ENCODE measurements at places on chromosomes 2 and 18. TPM values are rescaled to one million over a fixed set of nuclear protein-coding genes. Genes with fewer than 3 reads are reported as not detected.

GRCh38 chr2:241885946-241886643 lies 16.6 kb downstream of the RTP5 start:
- H3K27me3 ChIP-seq, result no peaks in the 10 kb centered on the region
- H3K4me1 ChIP-seq, result peaks cover 18% of the 10 kb centered on the region

The TMEM163 gene
- total RNA-seq, result 1.4 TPM

DNA sequence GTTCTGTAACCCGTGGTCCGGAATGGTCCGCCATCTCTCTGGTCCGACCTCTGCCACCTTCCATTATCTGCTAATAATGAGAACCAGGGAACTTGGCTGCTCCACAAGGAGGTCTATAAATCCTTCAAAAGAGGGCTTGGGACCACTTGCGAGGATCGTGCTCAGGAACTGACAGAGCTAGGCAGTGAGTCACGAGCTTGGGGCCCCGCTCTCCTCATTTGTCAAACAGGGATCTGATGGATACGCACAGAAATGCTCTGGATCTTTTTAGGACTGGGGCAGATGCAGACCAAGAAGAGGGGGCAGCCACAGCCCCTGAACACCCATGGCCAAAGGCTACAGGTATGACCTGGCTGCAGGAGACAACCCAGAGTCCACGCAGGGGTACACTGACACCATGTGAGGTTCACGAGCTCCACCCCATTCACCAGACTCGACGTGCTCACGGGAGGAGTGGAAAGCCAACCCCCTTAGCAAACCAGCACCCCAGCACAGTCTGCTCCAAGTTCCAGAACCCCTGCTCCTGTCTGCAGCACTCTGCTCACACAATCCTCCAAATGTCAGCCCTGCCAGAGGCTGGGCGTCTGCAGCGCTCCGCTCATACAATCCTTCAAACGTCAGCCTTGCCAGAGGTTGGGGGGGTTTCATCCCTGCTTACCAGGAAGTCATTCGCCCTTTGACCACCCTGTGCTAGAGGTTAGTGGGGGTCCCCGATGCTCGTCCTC lies 45.8 kb downstream of the ANO7 start:
- H3K27me3 ChIP-seq, result no peaks in the 10 kb centered on the region
- H3K27ac ChIP-seq, result no peak overlapping the region
- no peaks in the 10 kb centered on the region for H3K4me1 ChIP-seq
- H3K4me3 ChIP-seq, result no peak overlapping the region

DNA sequence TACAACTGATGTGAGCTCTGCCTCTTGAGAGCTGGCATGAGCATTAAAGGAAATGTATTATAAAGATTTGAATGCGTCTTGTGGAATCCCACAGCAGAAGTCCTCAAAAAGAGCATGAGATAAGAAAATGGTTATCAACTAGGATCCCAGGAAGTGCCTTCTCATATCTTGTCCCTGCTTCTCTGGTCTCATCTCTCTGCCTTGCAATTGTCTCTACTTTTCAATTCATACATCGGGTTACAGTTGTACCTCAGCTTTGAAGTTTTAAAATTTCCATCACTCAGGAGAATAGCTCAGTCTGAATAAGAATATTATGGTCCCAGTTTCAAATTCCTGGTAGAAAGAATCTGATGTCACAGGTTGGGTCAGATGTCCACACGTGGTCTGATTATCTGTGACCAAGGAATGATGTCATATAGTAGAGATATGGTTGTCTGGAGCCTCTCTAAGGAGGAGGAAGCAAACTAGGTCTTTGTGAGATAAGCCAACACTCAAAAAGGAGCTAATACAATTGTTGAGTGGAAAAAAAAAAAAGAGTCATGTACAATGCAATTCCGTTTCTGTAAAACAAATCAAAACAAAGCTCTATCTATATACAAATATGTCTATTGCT lies 21.7 kb upstream of the CCDC88A start:
- no peak overlapping the region for H3K4me3 ChIP-seq
- H3K27me3 ChIP-seq, result no peaks in the 10 kb centered on the region
- no peak overlapping the region for H3K27ac ChIP-seq
- H3K4me1 ChIP-seq, result no peaks in the 10 kb centered on the region

DNA sequence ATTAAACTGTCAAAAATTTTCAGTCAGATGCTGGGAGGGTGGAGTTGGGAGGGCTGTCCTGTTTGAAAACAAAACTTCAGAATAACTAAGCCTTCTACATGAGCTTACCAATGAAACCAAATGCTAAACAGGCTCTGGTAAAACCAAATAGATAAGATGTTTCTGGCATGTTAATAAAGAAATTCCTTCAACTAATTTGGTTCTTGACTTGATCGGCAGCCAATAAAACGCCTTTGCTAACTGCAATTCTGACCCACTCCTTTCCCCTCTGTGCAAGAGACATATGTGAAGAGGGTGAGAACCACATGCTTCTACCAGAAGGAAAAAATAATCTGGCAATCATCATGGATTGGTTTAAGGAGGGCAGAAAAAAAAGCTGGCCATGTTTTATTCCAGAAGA lies 20.9 kb downstream of the MAP4K3 start:
- H3K36me3 ChIP-seq, result no peaks in the 10 kb centered on the region
- no peak overlapping the region for H3K4me3 ChIP-seq
- no peaks in the 10 kb centered on the region for H3K27me3 ChIP-seq
- no peak for DNase-seq
- no peak overlapping the region for H3K27ac ChIP-seq
- peaks cover 66% of the 10 kb centered on the region for H3K4me1 ChIP-seq

The ABCG5 gene
- not detected for total RNA-seq

DNA sequence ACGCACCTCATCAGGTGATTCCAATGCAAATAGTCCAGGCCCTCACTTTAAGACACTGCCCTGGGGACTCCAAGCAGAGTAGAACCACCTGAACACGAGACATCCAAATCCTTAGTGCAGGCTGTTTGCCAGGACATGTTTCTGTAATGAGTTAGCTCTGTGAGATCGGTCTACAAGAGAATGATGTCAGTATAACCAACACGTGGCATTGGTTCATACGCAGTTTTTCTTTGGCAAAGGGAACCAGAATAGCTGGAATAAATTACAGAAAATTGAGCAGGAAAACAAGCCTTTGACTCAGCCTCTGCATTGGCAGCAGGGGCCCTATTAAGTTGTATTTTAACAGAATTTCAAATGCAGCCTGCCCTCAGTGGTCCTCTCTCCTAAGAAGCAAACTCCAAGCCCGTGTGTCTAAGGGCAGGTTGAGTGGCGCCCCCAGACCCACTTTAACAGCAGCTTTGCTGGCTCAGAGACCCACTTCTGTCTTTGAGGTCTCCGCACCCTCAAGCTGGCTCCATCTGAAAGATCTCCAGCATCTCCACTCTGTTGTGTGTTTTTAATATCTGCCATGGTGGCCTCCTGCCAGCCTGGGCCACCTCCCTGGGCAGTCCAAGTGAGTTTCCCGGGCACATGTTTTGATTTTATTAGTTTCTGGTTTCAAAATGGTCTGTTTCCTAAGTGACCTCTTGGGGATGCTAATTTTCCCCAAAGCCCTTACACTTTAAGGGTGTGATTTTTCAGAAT lies 61.3 kb downstream of the ALPK2 start:
- H3K27me3 ChIP-seq, result no peaks in the 10 kb centered on the region
- peak overlapping the region; percentile 67 for H3K27ac ChIP-seq
- H3K4me1 ChIP-seq, result peaks cover 25% of the 10 kb centered on the region
- peak; percentile 46 for DNase-seq
- H3K36me3 ChIP-seq, result no peaks in the 10 kb centered on the region
- no peak overlapping the region for H3K4me3 ChIP-seq

DNA sequence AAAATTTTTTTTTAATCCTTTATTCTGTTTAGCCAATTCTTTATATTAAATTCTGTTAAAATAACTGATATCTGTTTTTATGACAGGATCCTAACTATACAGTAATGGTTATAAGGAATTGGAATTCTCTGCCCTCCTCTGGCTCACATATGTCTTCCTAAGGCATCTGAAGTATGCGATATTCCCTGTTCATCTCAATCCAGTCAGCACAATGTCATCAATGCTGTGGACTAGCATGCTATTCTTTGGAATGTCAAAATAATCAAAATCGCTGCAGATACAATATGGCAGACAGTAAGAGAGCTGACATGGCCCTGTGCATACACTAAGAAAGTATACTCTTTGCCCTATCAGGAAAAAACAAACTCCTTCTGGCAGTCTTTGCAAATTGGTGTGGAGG lies 107.6 kb downstream of the AP1S3 start:
- DNase-seq, result no peak
- no peaks in the 10 kb centered on the region for H3K27me3 ChIP-seq
- H3K36me3 ChIP-seq, result no peaks in the 10 kb centered on the region
- H3K4me3 ChIP-seq, result no peak overlapping the region
- no peak overlapping the region for H3K27ac ChIP-seq

GRCh38 chr2:195734395-195734794 lies 77.4 kb downstream of the SLC39A10 start:
- H3K4me3 ChIP-seq, result no peak overlapping the region
- no peak overlapping the region for H3K27ac ChIP-seq
- no peaks in the 10 kb centered on the region for H3K27me3 ChIP-seq
- no peaks in the 10 kb centered on the region for H3K4me1 ChIP-seq
- peaks cover 56% of the 10 kb centered on the region for H3K36me3 ChIP-seq

The MC2R gene
- total RNA-seq, result not detected

DNA sequence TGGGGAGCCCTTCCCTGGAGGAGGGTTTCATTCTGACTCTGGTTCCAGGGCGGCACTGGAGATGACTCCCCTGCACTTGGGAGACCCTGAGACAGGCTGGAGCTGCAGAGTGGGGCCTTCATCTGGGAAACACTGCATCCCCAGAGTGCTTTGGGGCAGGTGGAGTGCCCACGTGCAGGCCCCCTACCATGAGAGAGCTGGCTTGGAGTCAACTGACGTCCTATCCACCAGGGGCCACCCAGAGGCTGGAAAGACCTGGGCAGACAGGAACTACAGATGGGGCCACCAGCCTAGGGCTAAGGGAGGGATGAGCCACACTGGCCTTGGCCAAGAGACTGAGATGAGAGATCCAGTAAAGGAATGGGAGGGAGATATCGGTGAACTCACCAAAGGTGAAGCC lies 153.8 kb downstream of the ASB1 start:
- no peak overlapping the region for H3K27ac ChIP-seq
- no peak for DNase-seq
- no peak overlapping the region for H3K4me3 ChIP-seq
- H3K27me3 ChIP-seq, result no peaks in the 10 kb centered on the region

The COL4A4 gene
- 5.1 TPM for total RNA-seq

The HOXD13 gene
- not detected for total RNA-seq

The HRH4 gene
- not detected for total RNA-seq

DNA sequence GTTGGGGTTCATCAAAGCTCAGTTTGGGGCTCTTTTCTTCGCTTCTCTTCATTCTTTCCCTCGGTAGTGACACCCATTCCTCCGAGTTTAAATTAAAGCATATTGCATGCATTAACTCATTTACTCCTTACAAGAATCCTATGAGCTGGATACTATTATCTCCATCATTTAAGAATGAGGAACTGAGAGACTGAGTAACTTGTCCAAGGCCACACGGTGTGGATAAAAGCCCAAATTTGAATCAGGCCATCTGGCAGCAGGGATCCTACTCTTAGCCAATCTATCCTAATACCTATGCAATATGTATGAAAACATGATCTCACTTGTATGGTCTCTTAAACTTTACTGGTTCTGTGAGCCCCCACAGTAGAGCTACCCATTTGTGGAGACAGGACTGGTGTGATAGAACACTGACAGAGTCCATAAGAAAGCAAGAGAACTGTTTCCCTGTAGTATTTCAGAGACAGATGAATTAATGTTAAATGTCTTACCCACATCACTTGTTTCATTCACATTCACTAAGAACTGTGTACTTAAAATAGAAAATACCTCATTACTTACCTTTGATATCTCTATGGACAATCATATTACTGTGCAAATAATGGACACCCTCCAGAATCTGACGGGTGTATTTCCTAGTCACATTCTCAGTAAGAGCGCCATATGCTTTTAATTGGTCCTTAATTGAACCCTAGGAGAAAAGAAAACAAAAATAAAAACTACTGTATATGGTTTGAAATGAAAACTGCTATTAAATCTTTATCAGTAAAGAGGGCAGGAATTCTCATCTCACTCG lies 20.4 kb upstream of the ERCC3 start:
- no peak for DNase-seq
- peaks cover 98% of the 10 kb centered on the region for H3K36me3 ChIP-seq
- H3K27me3 ChIP-seq, result no peaks in the 10 kb centered on the region
- H3K4me3 ChIP-seq, result no peak overlapping the region
- H3K4me1 ChIP-seq, result no peaks in the 10 kb centered on the region

- DNase-seq, result no peak
- no peak overlapping the region for H3K4me3 ChIP-seq
- H3K4me1 ChIP-seq, result no peaks in the 10 kb centered on the region
- peaks cover 80% of the 10 kb centered on the region for H3K36me3 ChIP-seq
- H3K27ac ChIP-seq, result no peak overlapping the region
Measured at GRCh38 chr2:121427187-121427689, 103.4 kb upstream of the RNU4ATAC start.

GRCh38 chr2:1493431-1494126 lies 80.3 kb downstream of the TPO start:
- no peaks in the 10 kb centered on the region for H3K27me3 ChIP-seq
- peak overlapping the region; percentile 60 for H3K27ac ChIP-seq
- H3K36me3 ChIP-seq, result no peaks in the 10 kb centered on the region
- peak; percentile 10 for DNase-seq
- H3K4me1 ChIP-seq, result no peaks in the 10 kb centered on the region

DNA sequence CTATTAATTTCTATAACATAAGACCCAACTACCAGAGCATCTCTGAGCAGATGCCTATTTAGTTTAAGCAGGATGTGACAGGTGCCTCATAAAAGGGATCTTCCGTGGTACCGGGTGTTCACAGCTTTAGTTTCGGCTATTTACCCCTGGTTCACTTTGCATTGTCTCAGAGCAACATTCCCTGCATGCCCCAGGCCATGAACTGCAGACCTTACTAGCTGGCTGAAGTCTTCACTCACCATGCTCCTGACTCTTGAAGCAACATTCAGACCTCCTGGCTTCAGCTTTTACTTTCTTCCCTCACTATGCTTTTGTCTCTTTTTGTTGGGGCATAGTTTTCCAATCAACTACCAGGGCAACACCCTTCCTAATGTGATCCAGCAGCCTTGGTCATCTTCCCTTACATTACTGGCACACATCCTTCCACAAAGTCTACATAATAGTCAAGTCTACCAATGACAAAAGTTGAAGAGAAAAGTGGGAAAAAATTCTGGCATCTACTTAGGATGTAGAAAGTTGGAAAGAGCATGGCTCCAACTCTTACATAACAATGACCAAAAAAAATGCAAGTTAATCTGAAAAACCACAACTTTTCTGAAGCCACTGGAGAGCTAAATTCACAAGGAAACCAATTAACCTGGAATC lies 99.2 kb downstream of the SESTD1 start:
- no peak for DNase-seq
- H3K27me3 ChIP-seq, result no peaks in the 10 kb centered on the region
- H3K4me1 ChIP-seq, result no peaks in the 10 kb centered on the region
- no peak overlapping the region for H3K27ac ChIP-seq
- H3K4me3 ChIP-seq, result no peak overlapping the region

DNA sequence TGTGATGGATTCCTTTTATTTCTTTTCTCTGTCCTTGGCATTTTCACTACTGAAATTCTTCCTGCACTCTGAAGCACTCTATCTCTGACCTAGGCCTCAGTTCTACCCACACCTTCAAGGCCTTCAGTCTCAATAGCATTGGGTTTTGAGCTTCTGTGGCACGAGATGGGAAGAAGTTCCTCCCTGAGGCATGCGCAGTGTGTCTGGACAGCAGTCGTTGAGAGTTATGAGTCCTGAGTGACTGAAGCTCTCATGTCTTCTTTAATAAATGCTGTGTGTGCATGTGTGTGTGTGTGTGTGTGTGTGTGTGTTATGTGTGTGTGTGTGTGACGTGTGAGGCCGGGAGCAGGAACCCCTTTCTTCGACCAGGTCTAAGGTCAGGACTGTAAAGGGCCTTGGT lies 95.8 kb upstream of the DAPL1 start:
- H3K27me3 ChIP-seq, result no peaks in the 10 kb centered on the region
- no peak overlapping the region for H3K4me3 ChIP-seq
- no peak for DNase-seq
- H3K4me1 ChIP-seq, result no peaks in the 10 kb centered on the region
- H3K36me3 ChIP-seq, result no peaks in the 10 kb centered on the region
